Stimulated activated CD8-positive, alpha-beta memory T cell treated with anti-CD3 and anti-CD28 coated beads, Interleukin-15, amount 100 ng/mL, for 1 hour (primary cell): ENCODE measurements at places on chromosomes 1 and 21.

DNA sequence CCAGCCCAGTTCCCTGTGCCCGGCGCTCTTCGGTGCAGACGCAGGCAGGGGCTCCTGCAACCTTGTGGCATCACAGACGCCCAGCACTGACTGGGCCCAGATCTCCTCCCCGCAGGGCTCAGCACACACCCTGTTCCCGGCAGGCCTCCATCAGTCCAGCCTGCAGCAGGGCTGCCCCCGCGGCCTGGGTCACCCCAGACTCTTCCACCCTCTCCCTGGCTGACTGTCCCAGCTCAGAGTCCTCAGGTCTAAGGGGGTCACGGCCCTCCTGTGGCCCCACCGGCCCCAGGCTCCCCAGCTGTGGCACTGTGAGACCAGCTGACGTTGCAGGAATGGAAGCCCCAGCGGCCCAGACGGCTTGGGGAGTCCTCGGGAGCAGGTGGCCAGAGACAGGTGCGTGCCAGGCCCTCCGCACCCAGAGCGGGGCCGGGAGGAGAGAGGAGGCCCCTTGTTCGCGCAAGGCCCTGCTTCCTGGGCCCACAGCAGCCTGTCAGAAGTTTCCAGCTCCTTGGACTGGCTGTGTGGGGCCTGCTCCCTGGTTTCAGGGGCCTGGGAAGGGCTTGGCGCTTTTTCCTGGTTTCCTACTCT is 4.2 kb downstream of the B3GALT6 start:
- no peak for DNase-seq

DNA sequence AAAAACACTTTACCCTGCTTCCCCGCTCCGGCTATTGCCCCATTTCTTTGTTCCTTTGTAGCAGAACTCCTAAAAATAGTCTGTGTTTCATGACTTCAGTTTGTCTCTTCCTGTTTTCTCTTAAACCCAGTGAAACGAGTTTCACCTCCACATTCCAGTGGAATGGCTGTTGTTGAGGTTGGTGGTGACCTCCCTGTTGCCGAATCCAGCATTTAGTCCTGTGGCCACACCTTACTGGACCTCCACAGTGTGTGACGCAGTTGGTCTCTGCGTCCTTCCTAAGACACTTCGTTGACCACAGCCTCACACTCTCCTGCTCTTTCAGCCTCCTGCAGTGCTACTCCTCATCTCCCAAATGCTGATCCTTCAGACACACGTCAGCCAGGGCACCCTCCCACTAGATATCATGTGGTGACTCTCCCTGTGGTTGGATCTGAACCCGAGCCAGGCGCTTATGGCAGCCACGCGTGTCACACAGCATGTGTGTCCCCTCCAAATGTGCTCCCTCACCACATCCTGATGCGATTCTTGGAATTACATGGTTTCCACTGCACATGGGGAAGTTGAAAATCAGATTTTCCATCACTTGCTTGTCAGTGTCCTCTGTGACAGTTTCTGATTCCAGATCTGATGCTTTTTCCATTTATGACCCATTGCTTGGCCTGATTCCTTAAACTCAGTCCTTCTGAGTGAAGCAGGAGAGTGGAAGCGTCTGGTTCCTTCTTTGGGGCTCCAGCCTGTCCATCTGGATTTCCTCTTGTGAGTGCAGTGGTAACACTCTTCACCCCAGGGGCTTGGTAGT is 99.1 kb upstream of the ARTN start:
- DNase-seq: no peak

DNA sequence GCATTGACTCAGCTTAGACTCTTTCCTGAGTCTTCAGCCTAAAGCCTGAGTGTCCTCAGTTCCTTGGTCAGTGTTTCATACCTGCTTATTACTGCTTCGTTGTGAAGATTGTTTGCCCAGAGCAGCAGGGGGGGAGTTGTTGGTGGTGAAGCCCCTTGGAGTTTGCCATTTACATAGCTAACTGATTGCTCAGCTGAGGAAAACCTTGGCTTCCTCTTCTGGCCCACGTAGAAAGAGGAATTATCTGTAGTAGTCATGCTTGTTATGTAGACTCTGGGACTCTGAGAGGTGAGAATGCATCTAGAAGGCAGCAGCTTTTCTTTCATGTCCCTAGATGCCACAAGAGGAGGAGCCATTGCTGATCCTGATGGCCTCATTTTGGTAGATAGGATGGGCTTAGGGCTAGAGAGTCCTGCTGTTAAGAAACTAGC is 125.9 kb downstream of the MAST2 start:
- no peak for DNase-seq

- no peak for DNase-seq
These were observed 66.4 kb upstream of the SOD1 start for GRCh38 chr21:31592963-31593560.

DNA sequence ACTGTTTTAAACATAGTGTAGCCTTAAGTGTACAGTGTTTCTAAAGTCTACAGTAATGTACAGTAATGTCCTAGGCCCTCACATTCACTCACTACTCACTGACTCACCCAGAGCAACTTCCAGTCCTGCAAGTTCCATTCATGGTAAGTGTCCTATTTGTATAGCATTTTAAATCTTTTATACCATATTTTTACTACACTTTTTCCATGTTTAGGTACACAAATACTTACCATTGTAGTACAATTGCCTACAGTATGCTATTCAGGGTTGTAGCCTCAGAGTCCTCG is 3.6 kb upstream of the S100A10 start:
- DNase-seq: no peak

DNA sequence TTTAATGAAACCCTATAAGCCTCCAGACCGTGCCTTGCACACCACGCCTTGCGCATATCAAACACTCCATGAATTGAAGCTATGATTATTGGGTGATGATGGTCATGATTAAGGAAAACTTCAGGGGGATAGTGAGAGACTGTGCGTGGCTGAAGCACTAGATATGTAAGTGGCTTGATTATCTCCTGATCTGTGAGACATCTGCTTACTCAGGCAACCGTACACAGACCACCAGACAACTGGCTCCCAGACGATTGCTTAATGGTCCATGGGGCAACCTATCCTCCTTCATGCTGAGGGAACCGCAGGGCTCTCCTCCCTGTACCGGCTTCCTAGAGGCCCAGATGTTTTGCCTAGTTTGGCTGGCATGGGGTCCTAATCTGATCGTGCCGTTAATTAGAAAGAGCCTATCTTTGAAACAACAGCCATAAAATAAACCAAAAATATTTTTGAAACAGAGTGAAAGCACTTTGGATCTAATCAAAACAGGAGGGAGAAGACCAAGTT is 51.6 kb downstream of the IRF2BP2 start:
- DNase-seq: no peak

- no peak for DNase-seq
These were observed 16.0 kb upstream of the CD55 start for GRCh38 chr1:207305489-207305873.

DNA sequence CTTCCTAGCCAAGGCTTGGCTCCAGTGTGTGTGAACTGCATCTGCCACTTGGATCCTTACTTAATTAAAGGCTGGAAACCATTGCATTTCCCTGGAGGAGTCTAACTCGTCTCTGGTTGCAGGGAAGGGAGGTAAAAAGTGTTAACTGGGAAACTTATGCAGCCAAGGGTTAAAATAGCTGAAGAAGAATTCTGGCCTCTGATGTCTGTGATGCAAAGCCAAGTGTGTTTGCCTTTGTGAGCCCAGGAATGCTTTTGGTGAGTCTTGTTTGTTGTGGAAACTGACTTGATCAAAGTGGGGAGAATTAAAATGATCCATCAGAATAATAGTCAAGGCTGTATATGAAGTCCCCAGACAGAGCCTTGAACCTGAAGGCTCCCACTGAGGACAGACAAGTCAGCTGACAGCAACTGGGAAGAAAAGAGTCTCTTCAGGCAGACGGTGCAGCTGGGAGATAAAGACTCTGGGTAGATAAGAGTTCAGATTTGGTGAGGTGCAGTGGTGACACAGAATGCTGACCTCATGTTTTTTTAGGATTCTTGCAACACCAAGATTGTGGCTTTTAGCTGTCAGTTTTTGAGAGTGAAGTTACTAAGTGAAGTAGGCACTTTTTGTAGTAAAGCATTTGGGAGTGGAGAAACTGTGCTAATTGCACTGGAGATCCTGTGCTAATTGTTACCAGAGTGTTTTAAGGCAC is 59.5 kb upstream of the WLS start:
- DNase-seq: no peak

DNA sequence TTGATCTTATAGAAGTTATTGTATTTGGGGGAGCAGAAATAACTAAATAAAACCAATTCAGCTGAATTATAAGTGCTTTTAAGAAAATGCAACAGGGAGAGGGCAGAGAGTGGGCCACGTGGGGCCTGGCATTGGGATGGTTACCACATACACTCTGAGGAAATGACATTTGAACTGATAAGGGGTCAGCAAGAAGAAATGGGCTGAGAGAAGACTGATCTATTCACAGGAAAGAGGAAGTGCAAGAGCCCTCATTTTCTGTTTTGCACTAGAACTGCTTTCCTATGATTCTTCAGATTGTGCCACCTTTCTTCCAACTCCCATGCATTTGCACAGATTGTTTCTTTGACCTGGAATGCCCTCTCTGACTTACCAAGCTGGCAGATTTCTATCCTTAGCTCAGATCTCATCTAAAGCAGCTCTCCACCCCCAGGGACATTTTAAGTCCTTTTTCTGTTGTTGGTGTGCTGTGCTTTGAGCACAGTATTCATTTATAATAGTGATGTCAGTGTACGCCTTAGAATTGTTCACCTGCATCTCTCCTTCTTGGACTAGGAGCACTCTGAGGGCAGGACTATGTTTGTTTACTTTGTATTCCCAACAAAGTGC is 115.9 kb downstream of the FGGY start:
- no peak for DNase-seq

GRCh38 chr21:25556091-25556490 is 51.2 kb downstream of the MRPL39 start:
- no peak for DNase-seq

DNA sequence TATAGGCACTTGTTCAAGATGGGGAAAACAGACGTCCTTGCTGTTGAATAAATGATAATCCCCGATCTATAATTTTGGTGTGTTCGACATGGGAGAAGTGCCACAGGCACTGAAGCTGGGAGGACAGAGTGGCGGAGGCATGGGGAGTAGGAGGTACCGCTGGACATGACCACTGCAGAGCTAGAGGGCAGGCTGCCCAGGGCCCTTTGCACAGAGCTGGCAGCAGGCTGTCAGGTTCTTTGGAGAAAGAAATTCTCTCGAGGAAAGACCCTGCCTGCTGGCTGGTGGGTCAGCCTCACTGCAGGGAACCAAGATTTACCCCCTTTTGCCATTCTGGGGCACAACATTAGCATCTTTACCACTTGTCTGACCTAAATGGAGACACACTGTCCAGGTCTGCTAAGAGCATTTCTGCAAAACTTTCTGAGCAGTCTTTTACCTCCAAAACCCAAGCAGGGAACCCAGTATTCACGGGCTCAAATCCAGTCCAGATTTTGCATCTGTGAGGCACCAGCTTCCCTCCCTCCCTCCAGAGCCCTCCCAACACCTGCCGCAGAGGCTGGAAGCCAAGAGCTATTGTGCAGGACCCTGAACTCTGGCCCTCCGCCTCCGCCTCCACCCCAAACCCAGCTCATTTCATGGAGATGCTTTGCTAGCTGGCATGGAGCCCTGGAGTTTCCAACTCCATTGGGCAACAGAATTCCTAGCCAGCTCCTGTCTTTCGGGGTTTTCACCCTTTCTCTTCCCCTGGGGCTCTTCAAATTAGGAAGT is 142.3 kb downstream of the PLXNA2 start:
- DNase-seq: no peak

DNA sequence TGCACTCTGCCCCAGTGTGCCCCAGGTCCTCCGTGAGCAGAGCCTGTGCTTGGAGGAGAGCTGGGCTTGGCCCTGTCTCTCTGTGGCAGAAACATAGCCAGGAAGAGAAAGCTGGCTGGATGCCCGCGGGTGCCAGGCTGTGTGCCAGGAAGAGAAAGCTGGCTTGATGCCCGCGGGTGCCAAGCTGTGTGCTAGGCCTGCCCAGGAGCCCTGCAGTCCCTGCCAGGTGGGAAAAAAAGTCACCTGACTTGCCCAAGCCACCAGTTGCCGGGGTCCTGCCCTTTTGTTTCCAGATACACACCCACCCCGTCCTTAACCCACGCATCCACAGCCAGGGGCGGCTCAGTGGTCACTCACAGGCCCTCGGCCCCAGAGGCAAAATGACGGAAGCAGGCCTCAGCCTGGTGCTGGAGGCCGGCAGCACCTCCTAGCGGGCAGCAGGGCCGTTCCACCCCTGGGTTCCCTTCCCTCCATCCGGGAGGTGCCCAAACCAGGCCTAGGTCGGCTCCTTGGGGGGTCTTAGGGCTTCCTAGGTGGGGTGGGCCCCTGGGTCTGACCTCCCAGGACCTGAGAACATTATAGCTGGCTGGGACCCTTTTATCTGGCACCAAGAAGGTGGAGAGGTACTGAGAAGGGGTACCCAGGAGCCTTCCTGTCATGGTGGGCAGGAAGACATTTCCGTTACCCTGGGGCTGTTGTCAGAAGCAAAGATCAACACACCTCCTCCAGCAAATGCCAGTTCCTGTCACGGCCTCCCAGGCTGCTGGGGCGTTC is 9.1 kb downstream of the ITGB2 start:
- DNase-seq: no peak

- no peak for DNase-seq
These were observed 90.6 kb downstream of the ST3GAL3 start for GRCh38 chr1:43797891-43798290.

DNA sequence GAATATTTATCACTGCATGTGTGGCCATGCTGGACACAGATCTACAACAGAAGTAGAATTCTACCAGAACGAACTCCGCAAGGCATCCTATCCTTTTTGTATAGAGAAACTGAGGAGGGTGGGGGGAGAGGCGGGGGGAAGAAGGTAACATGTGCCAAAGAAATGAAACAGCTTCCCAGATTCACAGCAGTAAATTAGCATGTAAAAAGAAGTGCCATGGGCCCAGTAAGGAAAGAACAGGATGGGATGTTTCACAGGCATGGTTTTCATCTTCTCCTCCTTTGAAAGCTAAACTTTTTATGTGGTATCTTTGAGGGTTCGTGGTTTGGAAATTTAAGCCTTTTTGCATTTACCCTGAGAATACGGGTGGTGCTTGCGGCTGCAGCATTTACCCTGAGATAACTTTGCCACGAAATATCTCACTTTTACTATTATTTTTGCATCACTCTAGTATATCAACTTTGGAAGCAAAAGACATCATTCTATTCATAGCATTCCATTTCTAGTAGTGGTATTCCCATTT is 168.9 kb downstream of the TPR start:
- no peak for DNase-seq

- DNase-seq: no peak
These were observed 21.0 kb downstream of the CNIH4 start for GRCh38 chr1:224377676-224378006.

GRCh38 chr1:196196486-196196885 is 411.8 kb downstream of the KCNT2 start:
- DNase-seq: no peak

GRCh38 chr1:81512252-81513003 is 288.3 kb upstream of the ADGRL2 start:
- no peak for DNase-seq

- DNase-seq: no peak
These were observed 8.8 kb downstream of the ZNF692 start for GRCh38 chr1:248850124-248850523.
